SK-N-MC (cell line): ENCODE measurements at places on chromosomes 11 and 22.

- no peak for DNase-seq
Measured at GRCh38 chr11:5238486-5238885, 4.2 kb upstream of the HBD start.

DNA sequence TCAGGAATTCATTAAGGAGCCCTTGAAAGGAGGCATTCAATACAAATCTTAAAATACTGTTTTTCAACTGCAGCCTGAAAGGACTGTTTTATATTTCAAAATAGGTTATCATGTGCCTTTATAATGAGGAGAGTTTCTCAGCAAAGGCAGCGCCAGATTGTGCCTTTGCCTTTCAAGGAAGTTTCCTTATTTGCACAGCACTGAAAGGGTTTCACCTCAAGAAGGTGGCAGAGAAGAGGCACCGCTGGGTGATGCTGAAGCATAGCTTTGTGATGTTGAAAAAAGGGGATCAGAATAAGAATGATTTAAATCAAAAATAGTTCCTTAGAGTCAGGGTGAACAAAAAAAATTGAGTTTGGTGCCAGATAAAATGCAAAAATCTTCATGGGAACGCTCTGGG, 601.0 kb upstream of the KIRREL3 start:
- no peak for DNase-seq

DNA sequence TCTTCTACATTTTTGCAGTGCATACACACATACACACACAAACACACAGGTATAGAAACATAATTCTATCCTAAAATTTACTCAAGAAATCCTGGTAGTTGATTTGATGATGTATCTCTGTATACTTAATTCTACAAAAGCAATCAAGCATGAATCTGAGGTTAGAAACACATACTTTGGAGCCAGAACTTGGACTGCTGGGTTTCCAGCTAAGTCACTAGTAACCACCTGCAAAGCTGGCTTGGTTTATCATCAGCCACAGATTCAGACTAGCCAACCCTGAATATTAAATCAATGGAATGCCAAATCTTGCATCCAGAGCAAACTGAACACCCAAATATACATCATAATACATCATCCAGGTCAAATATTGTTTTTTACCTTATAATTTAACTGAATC, 24.8 kb upstream of the POU2AF2 start:
- no peak for DNase-seq

- DNase-seq: no peak
Measured at GRCh38 chr11:2375341-2375853, 1.7 kb upstream of the CD81 start.

GRCh38 chr11:83609191-83609590, 323.0 kb upstream of the CCDC90B start:
- no peak for DNase-seq

DNA sequence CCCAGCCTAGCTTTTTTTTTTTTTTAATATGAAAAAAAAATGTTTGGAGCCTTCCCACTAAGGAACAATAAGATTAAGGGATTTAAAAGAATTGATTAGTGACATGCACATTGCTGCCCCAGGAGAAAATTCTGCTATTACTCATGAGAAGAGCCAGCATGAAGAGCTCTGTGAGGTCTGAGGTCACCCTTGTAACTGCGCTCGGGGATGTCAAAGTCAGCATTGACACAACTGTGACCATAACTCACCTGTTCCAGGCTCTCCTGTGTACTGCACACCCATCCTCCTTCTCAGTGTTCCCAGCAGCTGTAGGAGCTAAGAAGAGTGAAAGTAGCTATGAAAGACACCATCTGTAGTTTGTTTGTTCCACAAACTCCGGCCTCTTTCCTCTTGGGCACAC, 109.8 kb upstream of the FGF3 start:
- no peak for DNase-seq

GRCh38 chr11:57674251-57674650, 6.3 kb downstream of the ZDHHC5 start:
- no peak for DNase-seq

DNA sequence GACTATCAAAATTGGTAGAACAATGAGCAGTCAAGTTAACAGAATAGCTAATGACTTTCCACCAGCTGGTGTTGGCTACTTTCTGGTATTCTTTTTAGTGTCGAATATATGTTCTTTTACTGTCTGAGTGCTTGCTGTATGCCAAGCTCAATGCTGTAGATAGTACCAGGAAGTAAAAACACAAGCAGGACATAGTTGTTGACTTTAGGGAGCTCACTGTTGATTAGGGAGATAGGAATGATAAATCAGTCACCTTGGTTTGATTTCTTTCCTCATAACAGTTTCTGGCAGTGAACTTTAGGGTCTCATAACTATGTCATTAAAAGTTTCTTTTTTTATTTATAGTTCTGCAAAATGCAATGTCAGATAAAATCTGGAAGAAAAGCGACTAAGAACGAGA, 9.0 kb downstream of the HMGXB4 start:
- no peak for DNase-seq

GRCh38 chr11:57475671-57476046, 15.3 kb downstream of the RTN4RL2 start:
- no peak for DNase-seq

DNA sequence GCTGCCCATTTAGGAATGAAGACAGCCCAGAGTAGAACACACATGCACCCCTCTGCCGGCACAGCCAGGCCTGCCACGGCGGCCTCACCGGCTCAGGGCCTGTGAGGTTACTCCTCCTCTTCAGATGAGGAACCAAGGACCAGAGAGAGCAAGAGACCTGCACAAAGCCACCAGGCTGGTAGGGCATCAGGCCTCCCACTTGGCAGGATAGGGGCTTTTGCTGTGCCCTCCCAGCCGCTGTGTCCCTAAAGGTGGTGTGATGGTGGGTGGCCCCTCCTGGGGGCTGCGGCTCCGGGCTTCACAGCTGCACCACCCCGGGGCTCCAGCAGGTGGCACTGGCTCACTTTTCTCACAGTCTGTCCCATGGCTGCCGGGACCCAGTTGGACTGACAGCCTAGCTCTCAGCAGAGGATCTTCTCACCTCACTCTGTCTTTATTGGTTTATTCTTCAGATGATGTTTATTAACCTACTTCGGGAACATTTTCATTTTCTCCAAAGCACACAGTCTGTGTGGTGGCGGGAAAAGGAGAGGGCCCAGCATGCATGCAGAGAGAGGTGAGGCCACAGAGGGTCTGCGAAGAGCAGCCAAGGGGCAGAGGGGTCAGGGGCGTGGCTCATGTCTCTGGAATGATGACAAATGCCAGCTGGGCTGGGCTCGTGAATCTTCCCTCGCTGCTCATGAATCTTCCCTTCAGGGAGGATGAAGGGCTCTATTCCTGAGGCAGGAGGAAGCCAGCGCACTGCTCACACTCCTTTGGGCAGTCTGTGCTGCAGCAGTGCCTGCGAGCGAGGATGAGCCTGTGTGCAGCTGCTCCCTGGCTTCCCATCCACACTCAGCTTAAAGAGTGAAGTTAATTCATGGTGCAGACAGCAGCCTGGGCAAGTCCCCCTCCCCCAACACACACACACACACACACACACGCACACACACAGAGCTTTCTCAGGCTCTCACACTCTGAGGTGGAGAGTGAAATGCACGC, 101.1 kb upstream of the PITPNB start:
- DNase-seq: no peak
